Skeletal muscle cell (primary cell): ENCODE measurements at places on chromosomes 6 and 20.

GRCh38 chr6:22146678-22146930 lies 150.2 kb downstream of the PRL start:
- no peak for DNase-seq

DNA sequence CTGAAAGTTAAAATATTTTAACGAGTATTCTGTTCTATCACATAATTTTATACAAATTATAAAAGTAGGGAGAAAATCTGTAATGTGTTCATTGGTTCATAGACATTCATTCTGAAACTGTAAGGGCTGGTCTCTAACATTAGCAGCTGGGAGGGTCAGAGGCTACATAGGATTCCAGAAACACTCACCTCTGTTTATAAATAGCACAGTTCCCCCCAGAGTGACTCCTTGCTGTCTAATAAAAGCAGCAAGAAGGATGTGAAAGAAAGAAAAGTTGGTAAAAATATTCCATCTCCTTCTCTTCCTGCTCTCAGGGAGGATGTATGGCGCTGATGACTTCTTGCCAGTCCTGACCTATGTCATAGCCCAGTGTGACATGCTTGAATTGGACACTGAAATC lies 25.3 kb upstream of the NAA20 start:
- DNase-seq, result no peak

- DNase-seq, result no peak
Observed at GRCh38 chr20:57587989-57588377, 27.1 kb downstream of the PCK1 start.

DNA sequence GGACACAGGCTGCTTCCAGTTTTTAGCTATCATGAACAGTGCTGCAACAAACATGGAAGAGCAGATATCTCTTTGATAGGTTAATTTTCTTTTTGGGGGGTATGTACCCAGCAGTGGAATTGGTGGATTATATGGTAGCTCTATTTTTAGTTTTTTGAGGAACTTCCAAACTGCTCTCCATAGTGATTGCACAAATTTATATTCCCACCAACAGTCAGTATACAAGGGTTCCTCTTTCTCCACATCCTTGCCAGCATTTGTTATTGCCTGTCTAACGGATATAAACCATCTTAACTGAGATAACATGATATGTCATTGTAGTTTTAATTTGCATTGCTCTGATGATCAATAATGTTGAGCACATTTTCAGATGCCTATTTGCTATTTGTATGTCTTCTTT lies 237.6 kb downstream of the MMUT start:
- no peak for DNase-seq

DNA sequence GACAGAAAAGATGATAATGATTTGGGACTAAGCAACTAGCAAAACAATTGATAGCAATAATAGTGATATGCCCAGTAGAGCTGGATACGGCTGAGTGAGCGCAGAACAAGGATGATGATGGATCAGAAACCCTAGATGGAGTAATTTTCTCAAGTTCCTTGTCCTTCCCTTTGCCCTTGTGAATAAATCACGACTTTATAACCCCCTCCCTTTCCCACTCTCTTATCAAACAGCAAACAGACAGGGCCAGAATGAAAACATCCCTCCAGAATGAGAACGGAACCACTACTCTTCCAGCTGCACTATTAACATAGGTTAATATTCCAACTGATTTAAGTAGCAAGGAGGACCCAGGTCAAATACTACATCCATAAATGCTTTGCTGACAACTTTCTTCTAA lies 1.3 kb upstream of the MTFR2 start:
- no peak for DNase-seq

- DNase-seq, result no peak
Observed at GRCh38 chr20:59214073-59214472, 50.5 kb downstream of the ZNF831 start.

- DNase-seq, result no peak
Observed at GRCh38 chr20:32672394-32672981, 1.3 kb downstream of the C20orf203 start.

DNA sequence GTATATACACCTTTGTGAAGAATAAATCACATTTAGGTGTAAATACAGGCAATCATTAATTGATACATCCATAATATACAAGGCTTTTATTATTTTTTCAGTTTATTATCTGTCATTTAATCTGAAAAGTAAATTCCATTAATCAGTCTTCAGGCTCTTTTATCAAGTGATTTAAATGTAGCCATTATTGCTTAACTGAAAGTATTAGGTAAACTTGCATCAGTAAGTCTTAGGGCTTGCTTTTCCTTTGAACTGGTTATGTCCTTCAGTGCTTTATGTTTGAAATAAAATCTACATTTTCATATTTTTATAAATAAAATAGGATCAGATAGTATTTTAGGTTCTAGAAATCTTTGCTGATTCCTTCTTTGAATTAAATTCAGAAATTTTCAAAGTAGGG lies 4.1 kb downstream of the TPBG start:
- no peak for DNase-seq

- DNase-seq, result no peak
Observed at GRCh38 chr6:34176261-34177031, 30.6 kb upstream of the GRM4 start.

DNA sequence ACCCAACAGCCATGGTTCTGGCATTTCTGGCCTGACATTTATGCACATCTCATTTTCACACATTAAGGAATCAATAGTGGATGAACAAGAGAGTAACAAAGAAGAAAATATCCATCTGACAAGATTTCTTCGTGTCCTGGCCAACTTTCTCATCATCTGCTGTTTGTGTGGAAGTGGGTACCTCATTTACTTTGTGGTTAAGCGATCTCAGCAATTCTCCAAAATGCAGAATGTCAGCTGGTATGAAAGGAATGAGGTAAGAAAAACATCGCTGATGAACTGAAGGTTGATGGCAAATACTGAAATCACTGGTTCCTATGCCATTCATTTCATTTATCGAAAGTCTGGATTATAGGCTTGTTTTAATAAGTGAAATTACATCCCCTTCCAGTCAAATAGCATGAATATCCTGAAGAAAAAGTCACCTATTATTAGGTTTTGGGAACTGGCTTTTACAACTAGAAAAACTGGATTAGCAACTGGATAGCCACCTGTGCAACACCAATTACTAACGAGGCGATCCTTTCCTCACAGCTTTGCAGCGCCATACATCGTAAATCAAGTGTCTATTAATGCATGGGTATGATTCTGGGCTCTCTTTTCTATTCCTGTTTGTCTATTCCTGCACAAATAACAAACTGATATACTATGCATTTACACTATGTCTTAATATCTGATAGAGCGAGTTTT lies 50.2 kb upstream of the NOP56 start:
- DNase-seq, result no peak

- peak; percentile 82 for DNase-seq
Observed at GRCh38 chr6:90088009-90088408, 193.7 kb downstream of the GJA10 start.

DNA sequence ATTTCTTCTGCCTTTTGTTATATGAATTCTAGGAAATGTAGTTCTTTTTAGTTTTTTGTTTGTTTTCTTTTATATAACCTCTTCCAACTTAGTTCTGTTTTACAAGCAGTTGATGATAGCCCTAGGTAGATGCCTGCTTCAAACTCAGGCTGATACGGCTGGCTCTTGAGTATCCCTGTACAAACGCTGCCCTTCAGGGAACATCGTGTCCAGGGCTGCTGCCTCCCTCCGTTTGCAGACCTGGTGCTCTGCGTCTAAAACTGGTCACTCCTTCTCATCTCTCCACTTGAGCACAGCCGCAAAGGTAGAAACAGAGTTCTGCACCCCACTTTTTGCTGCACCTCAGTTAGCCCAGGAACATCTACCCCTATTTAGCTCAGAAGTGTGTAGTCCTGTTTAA lies 310.1 kb downstream of the PRL start:
- no peak for DNase-seq

DNA sequence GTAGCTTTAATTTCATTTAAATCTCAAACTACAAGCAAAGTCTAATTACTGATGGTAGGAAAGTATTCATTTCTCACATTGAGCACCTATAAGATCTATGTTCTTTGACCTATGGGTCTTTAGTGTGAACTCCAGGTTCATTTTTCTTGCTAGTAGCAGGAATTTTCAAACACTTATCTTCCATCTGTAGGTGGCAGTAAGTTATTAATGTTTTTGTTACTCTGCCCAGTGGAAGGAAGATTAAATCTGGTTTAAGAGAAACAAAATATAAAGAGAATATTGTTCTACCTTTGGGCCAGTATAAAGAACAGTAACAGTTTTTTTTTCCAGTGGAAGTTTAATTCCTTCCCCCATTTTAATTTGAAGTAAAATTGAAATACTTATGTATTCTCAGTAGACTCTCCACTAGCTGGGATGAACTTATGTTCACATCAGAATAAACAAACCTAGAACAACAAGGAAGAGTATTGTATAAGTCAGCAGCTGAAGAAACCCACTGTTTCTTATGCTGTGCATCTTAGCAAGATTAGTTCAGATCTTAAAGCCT lies 328.2 kb downstream of the PHF3 start:
- DNase-seq, result no peak

GRCh38 chr20:47740862-47741184 lies 44.5 kb downstream of the SULF2 start:
- DNase-seq, result no peak
